ENCODE measurements at places on chromosomes 5 and 9. TPM values are rescaled to one million over a fixed set of nuclear protein-coding genes. Genes with fewer than 3 reads are reported as not detected.

CCNI2 gene
- 0.09 TPM for total RNA-seq

SMIM33 gene
- total RNA-seq = not detected

HNRNPK gene
- 597 TPM for total RNA-seq

RXRA gene
- 14.1 TPM for total RNA-seq

ENTPD2 gene
- not detected for total RNA-seq

IRX4 gene
- total RNA-seq = 10.2 TPM

TAF11L13 gene
- 0.17 TPM for total RNA-seq

TAS2R1 gene
- total RNA-seq = not detected

GNA14 gene
- total RNA-seq = 0.23 TPM

KLF4 gene
- 5.7 TPM for total RNA-seq

TSPAN17 gene
- 20.2 TPM for total RNA-seq

All from Daoy (cell line).